ENCODE measurements at places on chromosomes 12 and 14. TPM values are rescaled to one million over a fixed set of nuclear protein-coding genes. Genes with fewer than 3 reads are reported as not detected.
A peak's percentile ranks its signal among the peaks of the same experiment; 100 is the strongest.

DNA sequence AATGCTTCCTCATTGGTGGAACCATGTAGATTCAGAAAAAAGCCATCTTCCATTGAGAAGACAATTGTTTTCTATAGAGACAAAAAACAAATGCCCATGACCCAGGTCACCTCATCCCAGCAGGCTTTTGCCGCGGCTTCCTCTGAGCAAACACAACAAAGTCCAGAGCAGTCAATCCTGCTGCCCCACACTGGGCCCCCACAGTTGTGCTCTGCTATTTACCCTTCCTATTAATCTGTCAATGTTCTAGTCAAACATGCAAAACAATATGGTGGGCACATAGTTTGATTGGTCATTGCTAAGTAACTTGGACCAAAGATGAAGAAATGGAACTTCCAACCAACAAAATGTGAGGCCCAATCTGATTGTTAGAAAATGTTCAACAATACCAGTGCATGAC lies 20.7 kb downstream of the C12orf42 start:
- H3K4me3 ChIP-seq = no peak overlapping the region
- no peaks in the 10 kb centered on the region for H3K36me3 ChIP-seq
- no peak overlapping the region for H3K27ac ChIP-seq
- no peak for DNase-seq
- no peaks in the 10 kb centered on the region for H3K4me1 ChIP-seq
- no peaks in the 10 kb centered on the region for H3K27me3 ChIP-seq

DNA sequence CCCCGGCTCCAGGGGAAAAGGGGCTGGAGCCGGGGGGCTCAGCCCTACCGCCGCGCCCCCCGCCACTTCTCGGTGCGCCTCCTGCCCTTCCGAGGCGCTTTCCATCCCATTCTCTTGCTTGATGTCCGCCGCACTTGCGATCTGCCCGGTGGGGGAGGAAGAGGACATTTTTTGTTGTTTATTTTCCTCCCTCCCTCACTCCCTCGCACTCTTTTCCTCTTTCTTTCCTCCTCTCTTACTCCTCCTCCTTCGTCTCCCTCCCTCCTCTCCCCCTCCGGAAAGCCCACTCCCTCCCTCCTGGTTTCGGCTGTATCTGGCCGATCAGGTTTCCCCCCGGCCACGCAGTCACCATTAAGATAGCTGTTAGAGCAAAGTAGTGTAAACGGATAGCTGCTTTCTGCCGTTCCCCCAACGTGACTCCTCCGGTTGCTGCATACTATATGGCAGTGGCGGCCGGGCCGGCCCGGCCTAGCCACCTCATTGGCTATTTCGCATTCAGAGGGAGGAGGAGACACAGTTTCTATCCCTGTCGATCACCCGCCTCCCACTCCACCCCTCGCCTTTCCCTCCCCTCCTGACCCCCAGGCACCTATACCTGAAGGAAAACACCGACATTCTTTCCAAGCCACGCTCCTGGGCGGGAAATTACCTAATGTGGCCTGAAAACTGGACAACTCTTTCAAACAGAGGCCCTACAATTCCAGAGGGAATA lies at the start of gene SIX4:
Gene SIX4, minus strand, starts transcription at position 445 of the 712 bp plus-strand sequence. Its CDS starts 277 bp downstream, at position 168.
- peak within 1 kb of the TSS; percentile 86 for H3K27ac ChIP-seq
- H3K27me3 ChIP-seq = no peaks in the 10 kb centered on the region
- DNase-seq = peak; percentile 99

The HOXC13 gene
- total RNA-seq = not detected

The CATSPERB gene
- not detected for total RNA-seq

- no peak overlapping the region for H3K4me3 ChIP-seq
- no peak overlapping the region for H3K27ac ChIP-seq
- H3K36me3 ChIP-seq = no peaks in the 10 kb centered on the region
- no peak for DNase-seq
These were observed 167.9 kb upstream of the AVPR1A start for GRCh38 chr12:63318933-63319332.

DNA sequence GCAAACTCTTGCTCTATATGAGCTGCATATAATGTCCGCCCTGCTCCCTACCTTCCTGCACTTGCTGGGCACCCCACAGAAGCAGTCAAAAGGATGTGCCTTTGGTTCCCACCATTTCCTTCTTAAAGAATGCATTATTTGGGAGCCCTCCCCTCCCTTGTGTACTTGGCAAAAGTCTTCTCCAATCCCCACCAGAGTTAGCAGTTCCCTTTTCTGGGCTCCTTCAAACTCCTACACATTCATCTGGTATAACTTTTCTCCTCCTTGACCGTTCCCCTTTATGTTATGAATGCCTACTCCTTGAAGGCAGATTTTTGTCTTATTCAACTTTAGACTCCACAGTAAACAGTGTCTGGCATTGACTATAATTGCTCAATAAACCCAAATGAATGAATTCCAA lies 27.8 kb downstream of the AREL1 start:
- H3K4me3 ChIP-seq = no peak overlapping the region
- peaks cover 48% of the 10 kb centered on the region for H3K36me3 ChIP-seq
- no peak for DNase-seq
- H3K4me1 ChIP-seq = no peaks in the 10 kb centered on the region
- no peaks in the 10 kb centered on the region for H3K27me3 ChIP-seq
- no peak overlapping the region for H3K27ac ChIP-seq
